ENCODE measurements at places on chromosomes 1 and 21.

GRCh38 chr21:35893156-35893555 is 167.2 kb downstream of the SETD4 start:
- no peak for DNase-seq

DNA sequence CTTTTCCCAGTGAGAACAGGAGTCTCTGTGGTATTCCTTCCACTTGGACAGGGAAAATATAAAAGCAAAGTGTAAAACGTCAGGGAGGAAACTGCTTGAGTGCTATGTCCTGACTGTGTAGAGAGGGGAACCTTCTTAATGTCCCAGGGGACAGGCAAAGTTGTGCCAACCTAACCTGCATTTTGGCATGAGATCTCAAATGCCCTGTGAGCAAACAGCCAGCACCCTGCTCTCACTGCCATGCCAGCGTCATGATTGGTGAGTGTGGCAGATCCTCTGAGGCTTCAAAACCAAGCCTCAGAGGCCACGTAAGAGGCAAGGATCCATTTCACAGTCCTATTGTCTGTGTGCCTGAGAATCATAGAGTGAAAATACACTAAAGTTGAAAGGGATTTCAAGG is 49.7 kb upstream of the RAP1A start:
- no peak for DNase-seq

DNA sequence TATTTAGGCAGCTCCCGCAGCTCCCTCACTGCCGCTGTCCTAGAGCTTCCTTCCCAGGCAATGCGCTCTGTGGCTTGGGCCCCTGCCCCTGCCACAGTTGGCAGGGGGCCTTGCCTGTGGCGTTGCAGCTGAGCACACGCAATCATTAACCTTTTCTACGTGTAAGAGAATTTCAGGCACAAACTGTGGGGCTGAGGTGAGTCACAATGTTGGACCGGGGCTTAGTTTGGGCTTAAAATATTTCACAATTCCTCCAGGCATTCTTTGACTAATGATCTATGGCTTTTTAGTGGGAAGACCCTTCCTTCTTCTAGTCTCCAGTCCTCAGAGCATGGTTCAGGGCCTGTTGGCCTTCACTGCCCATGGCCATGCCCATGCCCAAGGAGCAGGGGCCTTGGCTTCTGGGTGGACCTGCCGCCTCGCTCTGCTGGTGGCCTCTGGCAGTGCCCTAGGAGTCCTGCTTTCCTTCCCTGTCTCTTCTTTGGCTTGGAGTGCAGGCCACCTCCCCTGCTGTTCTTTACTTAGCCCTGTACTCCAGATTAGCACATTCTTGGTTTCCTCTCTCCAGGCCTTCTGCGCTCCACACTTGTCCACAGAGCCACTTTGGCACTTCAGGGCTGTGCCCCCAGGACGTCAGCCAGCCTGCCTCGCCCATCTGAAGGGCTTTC is 39.2 kb downstream of the MAPKAPK2 start:
- no peak for DNase-seq

DNA sequence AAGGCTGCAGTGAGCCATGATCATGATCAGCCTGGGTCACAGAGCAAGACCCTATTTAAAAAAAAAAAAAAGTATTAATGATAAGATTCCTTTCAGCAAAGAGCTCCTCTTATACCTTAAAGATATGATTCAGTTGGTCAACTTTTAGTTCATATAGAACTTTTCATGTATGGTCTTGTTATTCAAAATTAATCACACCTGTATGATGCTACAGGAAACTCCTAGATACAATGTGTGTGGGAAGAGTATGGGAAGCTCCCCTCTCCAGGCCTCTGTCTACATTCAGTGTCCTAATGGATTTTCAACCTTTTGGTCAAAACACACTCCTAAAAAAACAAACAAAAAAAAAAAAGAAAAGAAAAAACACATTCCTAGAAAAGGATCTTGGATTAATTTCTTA is 17.1 kb downstream of the MR1 start:
- DNase-seq, result no peak

GRCh38 chr1:7224081-7224534 is 438.9 kb downstream of the CAMTA1 start:
- no peak for DNase-seq

GRCh38 chr21:42360317-42360716 is 6.0 kb downstream of the TFF1 start:
- no peak for DNase-seq

DNA sequence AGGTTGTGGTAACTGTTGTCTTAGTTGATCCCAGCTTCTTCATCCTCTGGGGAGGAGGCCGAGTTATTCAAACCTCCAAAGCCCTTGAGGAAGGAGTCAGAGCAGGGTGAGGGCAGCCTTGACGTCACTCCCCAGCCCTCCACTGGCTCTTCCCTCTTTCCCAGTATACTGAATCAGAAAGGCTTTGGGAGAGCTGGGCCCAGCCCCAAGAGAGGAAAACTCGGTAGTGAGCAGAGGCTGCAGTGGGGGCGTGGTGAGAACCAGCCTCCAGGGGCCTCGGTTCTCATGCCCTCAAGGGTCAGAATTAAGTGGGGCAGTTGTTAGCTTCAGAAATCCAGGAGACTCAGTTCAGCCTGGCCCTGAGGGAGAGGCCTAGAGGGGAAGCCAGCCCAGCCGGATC is 1.8 kb upstream of the GJA4 start:
- no peak for DNase-seq

- DNase-seq, result peak; percentile 40
Measured at GRCh38 chr1:2587071-2587859, 688 bp downstream of the PRXL2B start.

- DNase-seq, result no peak
Measured at GRCh38 chr1:210027994-210028393, 90.0 kb downstream of the SYT14 start.

Data from Ammon's horn (tissue), 1 donor.